ENCODE measurements at places on chromosomes 3 and 15.

GRCh38 chr15:83470887-83471286 lies 23.7 kb downstream of the SH3GL3 start:
- no peak for DNase-seq

- DNase-seq: no peak
These were observed 98.9 kb upstream of the TSC22D2 start for GRCh38 chr3:150309257-150309542.

GRCh38 chr3:175184392-175184791 lies 325.3 kb downstream of the NAALADL2 start:
- DNase-seq: no peak

- DNase-seq: no peak
These were observed 22.4 kb downstream of the B3GNT5 start for GRCh38 chr3:183275418-183275817.

GRCh38 chr3:14480207-14481017 lies 59.7 kb downstream of the GRIP2 start:
- DNase-seq: no peak

- DNase-seq: no peak
These were observed 82.8 kb downstream of the CHL1 start for GRCh38 chr3:279325-279724.

DNA sequence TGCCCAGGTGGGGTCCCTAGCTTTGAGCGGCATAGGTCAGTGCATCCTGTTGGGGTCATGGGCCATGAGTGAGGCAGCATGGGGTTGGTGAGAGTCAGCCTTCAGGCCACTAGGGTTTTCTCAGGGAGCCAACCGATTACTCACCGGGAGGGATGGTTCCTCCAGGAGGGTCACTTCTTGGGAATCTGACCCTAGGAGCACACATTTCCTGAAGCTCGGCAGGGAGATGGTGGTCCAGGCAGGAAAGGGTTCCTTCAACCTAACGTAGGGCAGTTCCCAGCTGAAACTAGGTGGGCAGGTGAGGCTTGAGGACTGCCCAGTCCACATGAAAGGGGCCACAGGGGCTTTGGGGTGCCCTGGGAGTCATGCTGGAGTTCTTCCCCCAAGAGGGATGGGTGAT lies 218.0 kb downstream of the UBE3A start:
- no peak for DNase-seq

DNA sequence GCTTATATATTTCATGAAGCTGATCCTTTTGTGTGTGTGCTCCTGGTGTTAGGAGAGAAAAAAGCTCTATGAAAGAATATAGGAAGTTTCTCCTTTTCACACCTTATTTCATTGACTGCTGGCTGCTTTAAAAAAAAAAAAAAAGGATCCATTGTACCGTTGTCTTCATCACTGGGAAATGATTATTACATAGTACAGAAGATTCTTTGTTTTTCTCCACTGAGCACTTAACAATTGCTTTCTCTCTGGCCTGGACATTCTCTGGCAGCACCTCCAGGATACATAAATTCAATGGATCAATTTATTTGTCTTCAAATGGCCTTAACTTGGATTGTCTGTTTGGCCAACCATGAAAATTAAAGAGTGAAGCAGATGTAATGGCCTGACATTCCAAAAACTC lies 37.2 kb downstream of the DPH3 start:
- DNase-seq: no peak

DNA sequence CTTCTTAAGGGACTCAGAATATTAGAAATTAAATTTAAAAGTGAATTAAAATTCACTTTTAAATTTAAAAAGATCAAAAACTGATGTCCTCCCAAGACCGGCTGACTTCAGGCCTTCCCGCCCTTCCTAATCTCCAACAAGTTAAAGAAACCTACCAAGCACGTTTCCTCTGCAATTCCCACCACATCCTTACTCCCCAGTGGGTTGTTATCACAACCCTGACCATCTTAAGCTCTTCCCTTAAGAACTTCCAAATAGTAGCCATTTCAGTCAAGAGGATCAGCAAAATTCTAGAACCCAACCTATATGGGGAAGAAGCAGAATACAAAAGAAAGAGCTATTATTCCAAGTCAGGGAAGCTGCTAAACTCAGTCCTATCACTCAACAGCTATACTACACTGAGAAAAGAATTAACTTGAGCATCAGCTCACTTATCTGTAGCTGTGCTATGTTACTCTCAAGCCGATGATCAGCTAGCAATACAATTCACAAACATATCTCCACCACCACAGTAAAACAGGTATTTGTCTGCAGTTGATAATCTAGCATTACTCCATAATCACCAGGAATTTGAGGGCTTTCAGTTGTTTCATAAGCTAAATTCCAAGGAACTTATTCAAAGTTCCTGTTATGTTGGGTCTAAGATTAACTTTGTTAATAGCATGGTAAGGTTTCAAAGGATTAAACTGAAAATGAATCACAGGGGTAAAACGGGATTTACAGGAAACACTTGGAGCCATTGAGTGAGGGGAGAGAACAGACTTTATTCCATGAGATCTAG lies 14.3 kb downstream of the ABCC5 start:
- no peak for DNase-seq

DNA sequence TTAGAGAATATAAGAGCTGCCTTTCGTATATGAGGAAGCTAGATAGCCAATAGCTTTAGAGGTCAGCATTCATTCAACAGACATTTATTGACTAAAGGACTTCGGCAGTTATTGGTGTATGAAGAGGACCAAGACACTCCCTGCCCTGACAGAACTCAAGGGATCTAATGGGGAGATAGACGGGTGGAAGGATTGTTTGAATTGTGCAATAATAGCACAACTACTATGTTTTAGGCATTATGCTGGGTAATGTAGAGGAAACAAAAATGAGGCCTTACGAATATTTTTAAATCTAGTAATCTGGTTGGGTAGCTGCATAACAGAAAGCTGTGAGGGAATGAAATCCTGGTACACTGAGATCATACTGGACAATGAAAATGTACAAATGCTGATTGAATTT lies 5.0 kb downstream of the LRCH3 start:
- no peak for DNase-seq

- peak; percentile 60 for DNase-seq
These were observed 12.0 kb downstream of the SLCO3A1 start for GRCh38 chr15:91865486-91865885.

DNA sequence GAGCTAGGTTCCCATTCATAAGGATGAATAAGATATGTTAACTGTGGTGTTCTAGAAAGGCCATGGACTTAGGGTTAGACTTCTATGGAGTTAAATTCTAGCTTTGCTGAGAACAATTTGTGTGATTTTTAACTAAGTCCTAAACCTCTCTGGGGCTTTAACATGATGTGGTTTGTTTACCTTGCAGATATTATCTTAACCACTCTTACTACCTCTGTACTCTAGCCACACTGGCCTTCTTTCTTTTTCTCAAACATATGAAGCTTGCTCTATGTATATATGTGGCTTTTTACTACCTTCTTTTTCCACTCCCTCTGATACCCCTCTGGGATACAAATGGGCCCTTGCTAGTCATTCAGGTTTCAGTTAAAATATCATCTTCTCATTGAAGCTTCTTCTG lies 108.4 kb downstream of the ZNF609 start:
- DNase-seq: no peak

GRCh38 chr3:49535971-49536874 lies 18.1 kb upstream of the BSN start:
- no peak for DNase-seq

DNA sequence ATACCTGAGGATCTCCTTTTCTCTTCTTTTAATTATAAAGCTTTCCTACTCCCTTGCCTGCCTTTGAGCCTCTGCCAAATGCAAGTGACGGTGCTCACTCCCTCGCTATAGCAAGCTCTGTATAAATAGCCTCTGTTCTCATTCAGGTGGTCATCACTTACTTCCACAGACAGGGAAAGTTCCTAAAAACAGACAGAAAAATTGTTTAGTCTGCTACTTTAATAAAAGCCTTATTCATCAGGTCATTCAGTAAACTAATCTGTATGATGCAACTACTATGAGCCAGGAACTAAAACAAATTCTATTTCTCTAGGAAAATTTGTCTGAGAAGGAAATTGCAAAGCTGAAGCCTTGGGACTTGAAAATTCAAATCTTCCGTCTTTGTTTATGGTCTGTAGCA lies 10.2 kb upstream of the DLG1 start:
- DNase-seq: no peak

- no peak for DNase-seq
These were observed 584.3 kb downstream of the ROBO1 start for GRCh38 chr3:79183496-79183895.

DNA sequence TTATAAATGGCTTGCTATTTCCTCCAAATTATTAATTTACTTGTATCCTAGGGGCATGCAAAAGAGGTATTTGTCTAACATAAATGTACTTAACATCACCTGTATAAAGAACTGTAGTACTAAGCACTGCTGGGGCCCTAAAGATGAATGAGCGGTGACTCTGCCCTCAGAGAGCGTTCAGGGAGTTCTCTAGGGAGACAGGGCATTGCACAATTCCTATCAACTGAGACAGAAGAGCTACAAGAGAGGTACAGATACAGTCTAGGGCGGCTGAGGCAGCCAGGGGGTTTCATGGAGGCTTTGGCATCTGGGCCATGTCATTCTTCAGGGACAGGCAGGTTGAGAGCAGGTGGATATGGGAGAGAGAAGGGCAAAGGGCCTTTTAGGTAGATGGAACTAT lies 39.9 kb upstream of the PARL start:
- DNase-seq: no peak

GRCh38 chr3:114953215-114953799 lies 193.8 kb downstream of the ZBTB20 start:
- no peak for DNase-seq

DNA sequence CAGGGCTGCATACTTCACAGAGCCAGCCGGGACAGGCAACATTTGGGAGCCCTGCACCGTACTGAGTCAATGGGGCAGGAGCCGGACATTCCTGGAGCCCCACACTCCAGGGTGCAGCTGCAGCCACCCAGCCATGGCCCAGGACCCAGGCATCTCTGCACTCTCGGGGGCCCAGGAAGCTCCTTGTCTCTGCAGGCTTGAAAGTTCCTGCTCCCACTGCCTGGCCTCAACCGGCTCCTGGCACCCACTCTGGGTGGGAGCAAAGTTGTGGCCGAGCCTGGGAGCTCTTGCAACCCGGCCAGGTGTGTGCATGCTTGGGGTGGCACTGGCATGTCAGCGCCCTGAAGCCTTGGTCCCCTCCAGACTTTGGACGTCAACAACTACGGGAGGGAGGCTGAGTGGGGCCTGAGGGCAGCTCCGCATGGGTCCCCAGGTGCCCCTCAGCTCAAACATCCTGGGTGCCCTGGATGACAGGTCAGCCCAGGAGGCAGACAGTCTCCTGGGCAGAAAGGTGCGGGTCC lies 833.5 kb upstream of the CADM2 start:
- no peak for DNase-seq

- no peak for DNase-seq
These were observed 71.2 kb downstream of the CRTC3 start for GRCh38 chr15:90600954-90601353.

- peak; percentile 39 for DNase-seq
These were observed 1.9 kb downstream of the GNAI2 start for GRCh38 chr3:50237754-50238548.

GRCh38 chr15:77864211-77865105 lies 213.1 kb downstream of the TBC1D2B start:
- DNase-seq: no peak

GRCh38 chr15:81595752-81596151 lies 221.7 kb upstream of the TMC3 start:
- DNase-seq: no peak

DNA sequence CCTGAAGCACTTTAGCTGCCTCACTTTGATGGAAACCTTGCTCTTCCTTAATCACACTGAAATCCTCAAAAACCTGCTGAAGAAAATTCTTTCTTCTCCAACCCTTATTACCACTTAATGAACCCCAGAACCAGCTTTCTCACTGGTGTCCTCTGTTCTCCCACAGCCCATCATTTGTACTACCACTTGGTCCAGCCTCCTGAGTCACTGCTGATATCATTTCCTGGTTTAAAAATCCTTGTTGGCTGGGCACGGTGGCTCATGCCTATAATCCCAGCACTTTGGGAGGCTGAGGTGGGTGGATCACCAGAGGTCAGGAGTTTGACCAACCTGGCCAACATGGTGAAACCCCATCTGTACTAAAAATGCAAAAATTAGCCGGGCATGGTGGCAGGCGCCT lies 418.6 kb upstream of the KCNMB2 start:
- no peak for DNase-seq

DNA sequence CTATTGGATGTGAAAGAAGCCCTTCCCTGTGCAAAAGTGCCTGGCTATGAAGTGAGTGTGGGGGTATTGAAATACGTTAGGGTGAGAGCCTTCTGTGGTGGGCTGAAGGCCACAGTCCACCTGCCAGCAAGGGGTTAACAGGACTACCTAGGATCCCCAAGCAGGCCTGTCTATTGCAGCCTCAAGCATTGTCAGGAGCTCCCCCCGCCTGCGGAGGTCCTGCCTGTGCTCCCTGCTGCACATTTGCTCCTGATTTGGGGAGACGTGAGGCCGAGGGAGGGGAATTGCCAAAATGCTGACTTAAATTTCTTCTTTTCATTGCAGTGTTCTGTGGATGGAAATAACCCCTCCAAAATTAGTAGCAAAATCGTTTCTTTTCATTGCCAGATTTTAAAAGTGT lies 56.2 kb downstream of the GABRG3 start:
- no peak for DNase-seq

GRCh38 chr15:86163816-86164215 lies 84.1 kb downstream of the AGBL1 start:
- DNase-seq: no peak

GRCh38 chr15:51681303-51681963 lies at the start of gene SCG3:
Gene SCG3 (plus strand): TSS chr15:51681503. CDS start chr15:51681756, 253 bp downstream.
- peak; percentile 89 for DNase-seq

GRCh38 chr3:10285272-10286132 lies 7.2 kb downstream of the GHRL start:
- DNase-seq: no peak

DNA sequence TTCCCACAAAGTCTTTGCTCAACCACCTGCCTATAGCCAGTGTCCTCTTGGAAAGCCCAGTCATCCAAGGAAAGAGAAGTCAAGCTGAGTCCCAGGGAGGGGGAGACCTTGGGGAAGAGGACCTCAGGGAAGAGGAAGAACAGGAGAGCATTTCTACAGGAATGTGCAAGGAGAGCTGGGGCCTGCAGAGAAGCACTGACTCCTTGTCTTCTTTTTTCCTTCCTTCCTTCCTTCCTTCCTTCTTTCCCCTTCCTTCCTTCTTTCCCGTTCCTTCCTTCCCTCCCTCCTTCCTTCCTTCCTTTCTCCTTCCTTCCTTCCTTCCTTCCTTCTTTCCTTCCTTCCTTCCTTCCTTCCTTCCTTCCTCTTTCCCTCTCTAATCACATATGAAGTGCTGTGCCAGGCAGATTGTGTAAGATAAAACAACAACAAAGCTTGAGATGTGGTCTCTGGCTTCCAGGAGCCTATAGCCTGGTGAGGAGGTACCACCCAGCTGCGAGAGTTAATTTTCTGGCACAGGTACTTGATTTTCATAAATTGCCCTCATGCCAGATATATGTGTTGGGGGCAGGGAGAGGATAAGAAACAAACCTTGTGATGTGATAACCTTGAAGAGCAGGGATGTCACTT lies 70.0 kb downstream of the NOX5 start:
- no peak for DNase-seq

- no peak for DNase-seq
These were observed 459.6 kb downstream of the NSUN3 start for GRCh38 chr3:94522488-94522887.

DNA sequence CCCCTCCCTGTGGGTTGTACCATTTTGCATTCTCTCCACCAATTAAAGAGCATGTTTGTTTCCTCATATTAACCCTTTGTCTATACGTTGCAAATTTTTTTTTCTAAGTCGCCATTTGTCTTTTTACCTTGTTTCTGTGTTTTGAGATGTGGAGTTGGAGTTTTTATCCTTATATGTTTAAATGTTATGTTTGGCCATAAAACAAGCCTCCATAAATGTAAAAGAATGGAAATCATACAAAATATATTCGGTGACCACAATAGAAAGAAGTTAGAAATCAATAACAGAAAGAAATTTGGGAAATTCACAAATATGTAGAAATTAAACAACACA lies 29.2 kb downstream of the LRRK1 start:
- DNase-seq: no peak

All from SK-N-DZ (cell line).